ENCODE measurements at places on chromosomes 6 and 20.
A peak's percentile ranks its signal among the peaks of the same experiment; 100 is the strongest.

GRCh38 chr6:100228834-100229441, 234.9 kb upstream of the MCHR2 start:
- peak; percentile 50 for DNase-seq

DNA sequence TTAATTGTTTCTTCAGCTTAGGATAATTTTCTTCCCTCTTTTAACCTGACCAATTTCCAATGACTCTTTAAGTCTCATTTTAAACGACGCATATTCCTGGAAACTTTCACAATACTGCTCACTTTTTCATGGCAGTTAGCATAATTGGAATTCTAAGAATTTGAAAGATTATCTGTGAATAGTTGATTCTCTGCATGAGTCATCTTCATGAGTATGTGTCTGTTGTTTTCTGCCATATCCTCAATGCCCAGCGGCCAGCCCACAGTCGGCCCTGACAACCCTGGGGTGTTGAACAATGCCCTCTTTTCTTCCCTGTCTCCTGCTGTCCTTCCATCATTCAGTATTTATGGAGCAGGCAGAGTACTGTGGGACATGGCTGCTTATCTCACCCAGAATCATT, 554.2 kb downstream of the CDH26 start:
- DNase-seq, result no peak

GRCh38 chr20:19886661-19887288, 128.7 kb downstream of the RIN2 start:
- no peak for DNase-seq

GRCh38 chr20:63409834-63410435, 48.8 kb upstream of the CHRNA4 start:
- DNase-seq, result no peak

GRCh38 chr20:48401359-48401758, 426.4 kb downstream of the PREX1 start:
- no peak for DNase-seq

- DNase-seq, result no peak
These were observed 44.4 kb downstream of the MDFI start for GRCh38 chr6:41682497-41683272.

GRCh38 chr6:110039981-110040383, 61.9 kb downstream of the GPR6 start:
- peak; percentile 49 for DNase-seq

DNA sequence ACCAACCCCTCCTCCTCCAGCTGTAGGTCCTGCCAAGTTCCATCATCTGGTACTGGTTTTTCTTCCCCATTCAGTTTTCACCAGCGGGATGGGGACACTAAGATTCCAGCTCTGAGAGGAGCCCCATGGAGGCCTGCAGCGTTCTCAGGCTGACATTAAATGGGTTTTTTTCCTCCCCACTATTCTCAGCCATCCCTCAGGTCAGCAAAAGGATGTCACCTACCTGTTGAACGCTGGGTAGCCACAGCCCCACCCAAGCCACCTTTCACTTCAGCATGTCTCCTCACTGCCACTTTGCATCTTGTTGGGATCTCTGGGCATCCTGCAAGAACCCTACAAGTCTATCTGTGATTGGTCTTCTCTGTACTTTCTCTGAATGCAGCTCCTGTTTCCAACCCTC, 6.8 kb downstream of the KCNK17 start:
- DNase-seq, result no peak

DNA sequence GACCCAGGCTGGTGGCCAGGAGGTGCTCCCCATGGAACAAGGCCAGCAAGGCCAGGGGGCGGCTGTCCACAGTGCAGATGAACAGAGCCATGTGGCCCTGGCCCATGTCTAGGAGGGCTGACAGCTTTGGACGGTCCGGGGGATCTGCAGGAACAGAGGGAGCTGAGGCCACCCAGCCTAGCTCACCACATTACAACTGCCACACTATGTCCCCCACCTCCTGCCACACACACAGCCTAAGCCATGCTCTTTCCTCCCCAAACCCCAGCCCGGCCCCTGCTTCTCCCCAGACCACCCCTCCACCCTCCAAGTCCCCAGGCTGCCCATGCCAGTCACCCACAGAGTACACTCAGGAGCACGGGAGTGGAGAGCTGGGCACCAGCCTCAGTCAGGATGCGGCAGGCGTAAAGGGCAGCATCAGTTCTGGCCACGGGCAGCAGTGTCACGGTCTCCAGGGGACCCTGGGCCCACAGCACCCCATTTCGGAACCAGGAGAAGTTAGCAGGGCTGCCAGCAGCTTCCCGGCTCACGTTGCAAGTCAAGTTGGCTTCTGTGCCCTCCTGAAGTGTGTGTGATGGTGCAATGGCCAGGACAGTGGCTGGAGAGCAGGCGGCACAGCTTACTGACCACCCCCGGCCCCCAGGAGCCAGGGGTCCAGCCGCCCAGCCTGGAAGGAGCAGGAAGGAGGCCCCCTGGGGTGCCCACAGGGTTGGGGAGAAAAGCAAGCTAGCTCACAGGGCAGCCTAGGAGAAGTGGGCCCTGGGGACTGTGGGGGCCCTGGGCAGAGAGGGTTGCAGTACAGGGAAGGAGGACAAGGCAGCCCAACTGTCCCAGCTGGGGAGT, 15.2 kb upstream of the ADAM33 start:
- no peak for DNase-seq

GRCh38 chr6:105909106-105909505, 177.0 kb upstream of the PRDM1 start:
- DNase-seq, result no peak

GRCh38 chr6:139641376-139641775, 266.9 kb upstream of the CITED2 start:
- no peak for DNase-seq

DNA sequence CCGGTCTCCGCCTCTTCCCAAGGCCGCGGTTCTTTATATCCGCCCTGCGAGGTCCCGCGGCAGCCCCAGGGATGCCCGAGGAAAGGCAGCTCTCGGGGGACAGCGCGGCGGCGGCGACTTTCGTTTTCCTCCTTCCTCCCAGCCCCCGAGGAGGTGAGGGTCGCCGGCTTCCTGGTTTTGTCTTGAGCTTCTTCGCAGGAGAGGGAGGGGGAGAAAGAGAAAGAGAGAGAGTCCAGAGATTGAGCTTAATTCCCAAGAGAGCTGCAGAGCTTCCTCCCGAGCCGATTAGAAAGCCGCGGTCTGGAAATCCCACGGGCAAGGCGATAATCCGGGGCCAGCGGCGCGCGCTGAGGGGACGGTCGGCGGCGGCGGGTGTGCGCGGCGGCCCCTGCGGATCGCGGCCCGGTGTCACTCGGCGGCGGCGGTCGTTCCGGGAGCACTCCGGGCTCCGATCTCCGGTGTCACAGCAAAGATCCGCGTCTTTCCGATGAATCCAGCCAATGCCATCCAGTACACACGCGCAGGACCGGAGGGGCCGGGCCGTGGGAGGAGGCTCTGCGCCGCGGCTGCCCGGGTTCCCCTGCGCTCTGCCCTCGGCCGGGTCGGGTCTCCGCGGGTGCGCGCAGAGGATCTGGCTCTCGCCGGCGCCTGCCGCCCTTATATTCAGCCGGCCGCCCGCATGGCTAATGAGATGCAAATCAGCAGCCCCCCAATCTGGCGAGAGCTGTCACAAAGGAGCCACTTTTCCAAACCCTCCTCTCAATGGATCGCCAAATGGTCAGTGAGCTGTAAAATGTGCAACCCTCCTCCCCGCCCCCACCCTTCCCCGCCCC, at the start of gene DLL1:
Gene DLL1, minus strand, starts transcription at position 783 of the 833 bp plus-strand sequence. CDS start 939 bp downstream, outside the sequence.
- no peak for DNase-seq

DNA sequence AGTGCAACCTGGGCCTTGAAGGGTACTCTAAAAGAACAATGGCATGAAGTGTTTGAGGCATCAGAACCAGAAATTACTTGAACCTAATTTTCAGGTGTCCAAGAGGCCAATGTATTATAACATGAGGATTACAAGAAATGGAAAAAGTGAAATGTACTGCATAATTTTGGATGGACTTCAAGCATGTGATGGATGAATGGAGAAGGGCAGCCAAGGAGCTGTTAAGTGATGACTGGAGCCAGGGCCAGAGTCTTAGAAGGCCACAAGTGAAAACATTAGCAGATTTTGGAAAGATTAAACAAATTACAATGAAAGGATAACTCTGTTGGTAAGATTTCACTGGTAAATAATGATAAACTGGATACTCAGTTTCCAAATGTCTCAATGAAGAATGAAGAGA, 738.2 kb downstream of the CD109 start:
- DNase-seq, result no peak

DNA sequence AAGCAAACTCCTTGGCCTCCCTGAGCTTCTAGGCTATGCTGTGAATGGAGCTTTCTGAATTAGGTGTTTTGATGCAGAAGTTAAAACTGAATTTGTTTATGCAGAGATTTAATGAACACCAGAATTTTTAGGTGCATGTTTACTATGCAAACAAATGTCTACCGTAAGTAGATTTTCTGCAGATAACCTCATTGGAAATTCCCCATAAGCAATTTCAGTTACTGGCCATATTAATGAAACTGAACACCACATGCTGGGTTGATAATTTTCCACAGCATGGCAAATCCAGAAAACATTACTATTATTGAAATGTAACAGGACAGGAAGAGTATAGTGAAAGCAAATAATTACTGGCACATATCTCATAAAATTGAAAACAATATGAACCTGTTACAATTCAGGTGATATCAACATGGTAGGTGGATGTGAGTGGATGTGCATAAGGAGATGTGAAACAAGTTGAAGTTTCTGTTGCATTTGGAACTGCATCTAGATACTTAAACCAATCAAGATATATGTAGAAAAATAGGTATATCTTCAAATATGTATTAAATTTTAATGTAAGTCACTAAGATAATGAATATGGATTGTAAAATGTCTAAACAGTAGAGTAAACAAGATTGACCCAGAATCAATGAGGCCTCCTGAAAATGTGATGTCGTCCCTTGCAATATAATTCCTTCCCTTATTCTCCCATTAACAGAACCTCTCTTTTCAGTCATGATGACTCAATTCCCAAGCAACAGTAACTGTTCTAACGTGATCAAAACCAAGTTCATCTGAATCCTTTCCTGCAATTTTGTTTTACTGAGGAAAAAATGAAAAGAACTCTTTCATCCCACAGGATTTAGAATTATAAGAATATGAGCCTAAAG, 11.0 kb downstream of the PTCHD4 start:
- no peak for DNase-seq

DNA sequence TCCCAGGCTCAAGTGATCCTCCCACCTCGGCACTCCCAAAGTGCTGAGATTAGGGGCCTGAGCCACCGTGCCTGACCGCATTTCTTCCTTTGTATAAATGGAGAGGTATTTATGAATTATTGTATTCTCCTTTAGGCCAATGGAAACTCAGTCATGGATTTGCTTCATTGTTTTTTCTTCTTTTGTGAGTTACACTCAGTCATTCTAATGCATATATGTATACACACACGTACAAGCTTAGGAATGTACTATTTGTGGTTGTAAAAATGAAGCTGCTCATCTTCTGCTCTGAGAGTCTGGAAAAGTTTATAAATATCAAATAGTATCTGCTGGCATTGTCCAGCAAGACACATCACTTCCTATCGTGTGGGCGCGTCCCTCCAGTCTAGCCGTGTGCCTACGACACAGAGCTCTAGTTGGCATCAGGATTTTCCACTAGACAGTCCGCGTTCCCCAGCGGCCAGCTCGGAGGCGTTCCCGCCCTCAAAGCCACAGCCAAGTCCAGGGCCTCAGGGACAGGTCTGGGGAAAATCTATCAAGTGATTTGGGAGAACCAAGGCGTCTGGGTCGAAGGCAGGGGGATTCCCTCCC, 215.2 kb downstream of the NFATC2 start:
- DNase-seq, result no peak

- no peak for DNase-seq
These were observed 470.4 kb downstream of the TFAP2B start for GRCh38 chr6:51289041-51289440.

GRCh38 chr6:129679275-129679674, 30.7 kb downstream of the ARHGAP18 start:
- no peak for DNase-seq

DNA sequence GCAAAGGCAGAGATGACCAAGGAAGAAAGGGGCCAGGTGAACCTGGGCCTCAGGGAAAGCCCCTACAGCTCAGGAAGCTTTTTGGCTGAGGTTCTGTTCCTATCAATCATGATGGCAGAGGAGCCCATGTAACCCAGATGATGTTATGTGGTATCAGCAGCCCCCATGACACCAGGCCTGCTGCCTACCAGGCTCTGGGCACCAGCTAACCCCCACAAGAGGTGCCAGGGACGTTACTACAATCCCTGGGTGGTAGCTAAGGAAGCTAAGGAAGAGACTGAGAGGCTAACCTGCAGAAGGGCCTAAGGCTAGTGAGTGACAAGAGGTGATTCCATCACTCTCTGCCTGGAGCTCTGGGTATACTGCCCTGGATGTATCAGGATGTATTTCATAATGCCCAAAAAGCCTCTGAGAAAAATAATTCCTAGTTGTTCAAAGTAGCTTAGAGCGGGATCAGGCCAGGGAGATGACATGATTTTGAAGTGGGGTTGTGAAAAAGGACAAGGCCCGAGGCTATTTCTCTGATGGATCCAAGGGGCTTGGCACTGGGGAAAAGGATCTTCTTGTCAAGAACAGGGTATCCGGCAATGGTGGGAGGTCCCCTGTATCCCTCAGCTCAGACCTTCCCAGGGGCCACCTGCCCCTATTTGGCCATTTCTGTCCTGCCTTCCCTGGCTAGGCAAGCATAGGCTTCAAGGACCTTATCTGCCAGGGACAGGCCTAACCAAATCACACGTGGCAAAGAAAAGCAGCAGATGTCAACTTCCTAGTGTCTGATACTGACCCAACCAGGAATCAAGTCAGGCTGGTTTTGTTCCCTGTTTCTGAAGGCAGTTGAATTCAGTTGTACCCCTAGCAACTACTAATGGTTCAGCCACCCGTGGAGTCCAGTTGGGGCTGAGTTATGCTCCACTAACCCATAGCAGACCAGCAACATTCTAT, 41.3 kb downstream of the PANK2 start:
- DNase-seq, result no peak

- no peak for DNase-seq
These were observed 155.1 kb upstream of the MLIP start for GRCh38 chr6:53956068-53956711.

All from stimulated activated CD4-positive, alpha-beta T cell treated with anti-CD3 and anti-CD28 coated beads, Interleukin-1b, Interleukin-23, amount 100 ng/mL, for 48 hours (primary cell).